Fibroblast of lung (primary cell): ENCODE measurements at places on chromosomes 2 and 18. TPM values are rescaled to one million over a fixed set of nuclear protein-coding genes. Genes with fewer than 3 reads are reported as not detected.

DNA sequence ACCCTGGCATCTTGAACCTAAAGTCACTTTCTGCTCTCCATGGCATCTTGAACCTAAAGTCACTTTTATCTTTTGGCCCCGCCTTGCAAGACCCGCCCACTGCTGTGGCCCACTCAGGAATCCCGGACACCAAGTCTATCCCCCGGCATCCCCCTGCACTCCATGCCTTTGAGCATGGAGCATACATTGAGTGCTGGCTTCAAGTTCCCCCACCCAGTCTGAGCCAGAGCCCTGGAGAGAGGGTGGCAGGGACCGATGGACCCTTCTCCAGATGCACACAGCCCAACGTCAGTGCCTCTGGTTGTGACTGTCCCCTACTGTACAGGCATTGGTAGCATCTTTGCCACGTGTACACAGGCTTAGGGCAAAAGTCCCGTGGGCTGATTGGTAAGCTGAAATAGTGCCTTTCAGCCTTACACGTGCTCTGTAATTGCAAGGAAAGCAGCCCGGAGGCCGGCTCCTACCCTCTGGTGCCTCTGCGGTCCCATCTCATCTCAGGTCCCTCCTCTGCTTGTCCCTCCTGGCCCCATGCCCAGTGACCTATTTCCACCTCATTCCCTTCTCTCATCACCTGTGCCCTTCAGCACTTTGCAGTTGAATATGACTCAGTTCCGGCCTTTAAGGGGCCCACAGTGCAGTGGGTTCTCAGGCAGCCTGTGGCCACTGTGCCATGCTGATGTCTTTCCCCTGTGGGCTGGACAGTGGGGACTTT lies 154.0 kb downstream of the INHBB start:
- H3K27me3 ChIP-seq = peaks cover 5% of the 10 kb centered on the region
- H3K4me1 ChIP-seq = no peaks in the 10 kb centered on the region
- DNase-seq = no peak
- no peak overlapping the region for H3K4me3 ChIP-seq

DNA sequence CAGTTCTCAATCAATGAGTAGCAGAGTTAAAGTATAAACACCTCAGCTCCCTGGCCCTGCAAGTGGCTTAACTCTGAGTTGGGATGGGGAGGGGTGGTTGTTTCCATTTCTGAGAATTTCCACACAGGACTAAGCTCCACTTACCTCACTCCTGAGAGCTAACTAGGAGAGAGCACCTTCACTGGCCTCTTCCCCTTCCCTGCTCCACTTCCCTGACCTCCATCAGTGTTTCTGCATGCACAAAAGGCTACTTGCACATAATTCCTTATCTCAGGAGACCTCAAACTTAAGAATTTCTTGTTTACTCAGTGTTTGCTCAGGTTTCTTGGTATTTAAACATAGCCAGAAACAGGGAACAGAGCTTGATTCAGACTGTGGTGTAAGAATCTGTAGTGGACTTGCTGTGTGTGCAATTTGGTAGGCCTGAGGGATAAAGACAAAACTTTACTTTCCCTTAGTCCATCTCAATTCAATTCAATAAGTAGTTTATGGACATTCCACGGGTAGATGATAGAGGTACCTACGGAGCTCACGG lies 97.2 kb downstream of the PID1 start:
- H3K4me1 ChIP-seq = peaks cover 2% of the 10 kb centered on the region
- H3K36me3 ChIP-seq = no peaks in the 10 kb centered on the region
- no peaks in the 10 kb centered on the region for H3K27me3 ChIP-seq
- no peak overlapping the region for H3K27ac ChIP-seq
- DNase-seq = no peak

- DNase-seq = peak; percentile 30
- H3K4me1 ChIP-seq = no peaks in the 10 kb centered on the region
- no peak overlapping the region for H3K27ac ChIP-seq
These were observed 35.4 kb upstream of the EN1 start for GRCh38 chr2:118882693-118883336.

GRCh38 chr18:26119246-26119645 lies 14.4 kb upstream of the PSMA8 start:
- peak; percentile 6 for DNase-seq
- no peaks in the 10 kb centered on the region for H3K4me1 ChIP-seq
- no peaks in the 10 kb centered on the region for H3K27me3 ChIP-seq
- no peak overlapping the region for H3K27ac ChIP-seq
- no peak overlapping the region for H3K4me3 ChIP-seq

DNA sequence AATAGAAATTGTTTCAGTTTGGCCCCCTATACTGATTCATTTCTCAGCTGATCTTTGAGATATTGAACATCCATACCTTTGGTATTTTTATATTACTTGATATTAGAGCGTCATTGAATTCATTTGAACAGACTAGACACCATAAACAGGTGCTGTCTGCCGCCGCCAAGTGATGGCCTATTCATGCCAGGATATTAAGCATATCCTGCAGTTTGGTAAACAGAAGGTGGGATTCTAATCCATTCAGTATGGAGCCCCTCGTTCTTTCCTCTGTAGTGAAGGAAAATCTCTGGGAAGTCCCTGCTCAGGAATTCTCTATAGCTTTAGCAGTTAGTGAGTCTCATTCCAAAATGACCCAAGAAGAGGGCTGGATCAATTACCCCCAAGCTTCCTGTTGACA lies 23.0 kb upstream of the CD28 start:
- H3K27ac ChIP-seq = peak overlapping the region; percentile 91
- H3K36me3 ChIP-seq = no peaks in the 10 kb centered on the region
- no peak overlapping the region for H3K4me3 ChIP-seq
- no peaks in the 10 kb centered on the region for H3K27me3 ChIP-seq

Gene GALNT13
- not detected in 2 replicates for polyA plus RNA-seq

DNA sequence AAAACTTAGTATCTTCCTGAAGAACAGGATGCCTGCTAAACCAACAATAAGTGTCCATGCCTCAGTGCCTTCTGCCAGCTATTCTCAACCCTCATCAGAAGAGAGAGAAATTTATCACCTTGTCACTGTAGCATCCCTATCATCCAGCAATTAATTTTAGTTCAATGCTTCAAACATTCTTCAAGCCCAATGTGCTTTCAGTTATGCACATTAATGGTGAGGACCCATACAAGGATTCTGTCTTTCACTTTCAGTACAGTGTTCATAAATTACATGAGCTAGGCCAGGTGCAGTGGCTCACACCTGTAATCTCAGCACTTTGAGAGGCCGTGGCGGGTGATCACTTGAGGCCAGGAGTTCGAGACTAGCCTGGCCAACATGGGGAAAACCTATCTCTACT lies 47.0 kb upstream of the MSH6 start:
- no peak for DNase-seq
- no peak overlapping the region for H3K27ac ChIP-seq
- H3K36me3 ChIP-seq = no peaks in the 10 kb centered on the region
- peaks cover 3% of the 10 kb centered on the region for H3K27me3 ChIP-seq
- H3K4me1 ChIP-seq = no peaks in the 10 kb centered on the region

Gene FABP1
- polyA plus RNA-seq = not detected in 2 replicates

DNA sequence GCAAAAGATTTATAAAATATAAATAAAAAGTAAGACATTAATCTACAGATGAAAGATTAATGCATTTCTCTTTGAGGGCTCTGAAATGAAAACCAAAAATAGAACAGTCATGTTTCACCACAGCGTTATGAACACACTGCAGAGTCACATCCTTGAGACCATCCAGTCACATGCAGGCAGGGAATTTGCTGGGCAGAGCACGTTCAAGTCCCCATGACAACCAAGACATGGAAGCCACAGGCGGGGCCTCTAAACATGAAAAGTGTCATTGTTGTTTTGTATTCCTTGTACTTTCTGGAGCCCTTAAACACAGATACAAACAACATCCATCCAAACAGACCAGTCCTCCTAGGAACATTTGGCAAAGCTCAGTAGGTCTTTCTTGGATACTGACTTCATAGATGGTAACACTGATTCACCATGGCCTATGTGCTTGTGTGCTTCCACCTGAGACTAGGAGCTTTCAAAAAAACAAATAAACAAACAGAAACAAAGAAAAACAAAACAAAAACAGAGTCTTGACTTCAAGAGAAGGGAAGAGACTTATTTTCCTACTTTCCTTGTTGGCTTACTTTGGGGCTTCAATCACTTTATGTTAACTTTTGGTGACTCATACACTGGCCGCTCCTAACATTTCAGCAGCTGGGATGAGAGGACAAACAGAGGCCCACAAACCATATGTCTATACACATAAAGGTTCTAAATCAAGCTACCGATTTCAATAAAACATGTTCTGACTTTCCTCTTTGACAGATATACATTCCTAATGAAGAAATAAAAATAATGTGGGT lies 99.5 kb upstream of the CCDC85A start:
- H3K4me3 ChIP-seq = no peak overlapping the region
- no peaks in the 10 kb centered on the region for H3K4me1 ChIP-seq
- no peak for DNase-seq
- no peaks in the 10 kb centered on the region for H3K36me3 ChIP-seq

GRCh38 chr18:11998193-11998592 lies 16.9 kb downstream of the IMPA2 start:
- H3K4me3 ChIP-seq = no peak overlapping the region
- H3K36me3 ChIP-seq = no peaks in the 10 kb centered on the region
- H3K27me3 ChIP-seq = no peaks in the 10 kb centered on the region
- peaks cover 4% of the 10 kb centered on the region for H3K4me1 ChIP-seq
- H3K27ac ChIP-seq = no peak overlapping the region

DNA sequence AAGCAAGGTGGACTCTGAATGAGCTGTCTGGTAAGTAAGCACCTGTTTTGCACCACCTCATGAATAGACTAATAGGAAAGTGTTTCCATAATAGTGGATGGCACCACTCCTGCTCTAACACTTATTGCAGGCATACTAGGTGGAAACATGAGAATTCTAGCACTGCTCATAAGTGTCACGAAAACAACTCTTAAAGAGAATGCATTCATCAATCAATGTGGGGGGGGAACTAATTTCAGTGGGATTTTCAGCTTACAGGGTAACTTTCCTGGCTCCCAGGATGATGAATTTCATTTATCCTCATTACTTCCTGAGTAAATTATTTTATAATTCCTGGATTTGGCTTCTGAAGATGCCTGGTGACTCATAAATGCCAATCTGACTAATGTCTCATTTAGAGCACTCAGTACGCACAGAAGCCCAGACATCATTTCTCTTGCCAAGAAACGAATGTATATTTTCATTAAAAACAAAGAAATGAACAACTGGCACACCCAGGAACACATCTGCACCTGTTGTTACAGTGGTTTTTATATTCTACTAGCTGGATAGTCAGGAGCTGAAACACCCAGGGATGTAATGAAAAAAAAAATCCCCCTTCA lies 129.6 kb downstream of the PID1 start:
- H3K4me3 ChIP-seq = no peak overlapping the region
- no peaks in the 10 kb centered on the region for H3K36me3 ChIP-seq
- H3K27ac ChIP-seq = no peak overlapping the region
- no peaks in the 10 kb centered on the region for H3K4me1 ChIP-seq
- DNase-seq = peak; percentile 86

Gene UGT1A3
- polyA plus RNA-seq = not detected in 2 replicates

GRCh38 chr2:72235497-72236415 lies 88.1 kb upstream of the CYP26B1 start:
- H3K27me3 ChIP-seq = no peaks in the 10 kb centered on the region
- DNase-seq = no peak
- H3K36me3 ChIP-seq = no peaks in the 10 kb centered on the region
- peaks cover 2% of the 10 kb centered on the region for H3K4me1 ChIP-seq
- no peak overlapping the region for H3K27ac ChIP-seq
- no peak overlapping the region for H3K4me3 ChIP-seq

Gene ITGB6
- 0.01 TPM in 2 replicates for polyA plus RNA-seq

Gene IL1RN
- 0.06 and 0.36 TPM in 2 replicates for polyA plus RNA-seq

DNA sequence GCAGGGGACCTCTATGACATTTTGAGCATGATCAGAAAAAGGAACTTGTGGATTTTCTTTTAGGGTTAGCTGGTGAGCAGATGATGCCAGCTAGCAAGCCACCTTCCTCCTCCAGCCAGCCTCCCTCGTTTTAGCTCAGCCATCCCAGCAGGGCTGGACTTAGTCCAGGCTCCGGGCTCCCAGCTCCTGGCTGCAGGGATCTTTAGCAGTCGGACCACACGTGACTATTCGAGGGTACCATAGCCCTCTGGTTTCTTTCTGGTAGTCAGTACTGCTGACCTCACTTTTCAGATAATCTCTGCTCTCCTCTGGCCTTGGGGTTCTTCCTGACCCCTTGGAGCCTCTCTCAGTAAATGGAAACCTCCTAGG lies 31.8 kb downstream of the NCK2 start:
- no peaks in the 10 kb centered on the region for H3K36me3 ChIP-seq
- no peaks in the 10 kb centered on the region for H3K27me3 ChIP-seq
- no peak overlapping the region for H3K27ac ChIP-seq
- DNase-seq = no peak
- peaks cover 25% of the 10 kb centered on the region for H3K4me1 ChIP-seq

- no peaks in the 10 kb centered on the region for H3K27me3 ChIP-seq
- DNase-seq = no peak
- no peak overlapping the region for H3K27ac ChIP-seq
- no peak overlapping the region for H3K4me3 ChIP-seq
- H3K4me1 ChIP-seq = no peaks in the 10 kb centered on the region
These were observed 479.1 kb downstream of the MBD2 start for GRCh38 chr18:53745224-53745967.

Gene IL1RL2
- 0.28 and 0.66 TPM in 2 replicates for polyA plus RNA-seq

Gene AQP12B
- polyA plus RNA-seq = not detected in 2 replicates
